ENCODE measurements at places on chromosomes 1 and 21.

GRCh38 chr1:41735631-41736260 is 183.0 kb downstream of the HIVEP3 start:
- DNase-seq, result no peak

DNA sequence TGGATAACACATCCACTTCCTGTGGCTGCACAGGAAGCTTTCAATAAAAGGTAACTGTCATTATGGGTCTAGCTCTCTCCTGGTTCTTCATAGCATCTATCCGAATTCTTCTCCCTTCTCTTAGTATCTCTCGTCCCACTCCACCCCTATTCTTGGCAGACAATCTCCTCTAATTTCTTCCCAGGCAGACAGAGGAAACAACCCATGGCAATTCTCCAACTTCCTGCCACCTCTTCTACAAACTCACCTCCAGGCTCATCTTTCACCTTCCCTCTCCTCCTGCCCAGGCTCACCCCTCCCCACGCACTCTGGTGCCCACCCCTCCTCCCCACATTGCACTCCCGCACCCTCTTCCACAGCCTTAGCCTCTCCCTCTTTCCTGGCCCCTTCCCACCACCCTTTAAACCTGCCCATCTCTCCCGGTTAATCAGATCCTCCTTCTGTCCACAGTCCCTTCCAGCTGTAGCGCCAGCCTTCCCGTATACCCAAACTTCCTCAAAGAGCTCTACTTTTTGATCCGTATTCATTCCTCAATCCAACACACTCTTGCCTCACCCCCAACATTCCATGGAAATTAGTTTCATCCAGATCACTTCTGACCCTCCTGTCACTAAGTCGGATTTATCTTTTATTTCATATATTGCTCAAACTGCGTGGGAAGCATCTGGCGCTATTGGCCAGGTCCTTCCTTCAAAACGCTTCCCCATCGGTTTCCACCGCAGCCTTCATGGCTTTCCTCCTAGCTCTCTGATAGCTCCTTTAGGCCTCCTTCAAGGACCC is 25.9 kb downstream of the SHISA4 start:
- no peak for DNase-seq

GRCh38 chr1:28156821-28157220 is 19.7 kb downstream of the PTAFR start:
- no peak for DNase-seq

- no peak for DNase-seq
Measured at GRCh38 chr1:25692560-25692959, 76.0 kb downstream of the MAN1C1 start.

DNA sequence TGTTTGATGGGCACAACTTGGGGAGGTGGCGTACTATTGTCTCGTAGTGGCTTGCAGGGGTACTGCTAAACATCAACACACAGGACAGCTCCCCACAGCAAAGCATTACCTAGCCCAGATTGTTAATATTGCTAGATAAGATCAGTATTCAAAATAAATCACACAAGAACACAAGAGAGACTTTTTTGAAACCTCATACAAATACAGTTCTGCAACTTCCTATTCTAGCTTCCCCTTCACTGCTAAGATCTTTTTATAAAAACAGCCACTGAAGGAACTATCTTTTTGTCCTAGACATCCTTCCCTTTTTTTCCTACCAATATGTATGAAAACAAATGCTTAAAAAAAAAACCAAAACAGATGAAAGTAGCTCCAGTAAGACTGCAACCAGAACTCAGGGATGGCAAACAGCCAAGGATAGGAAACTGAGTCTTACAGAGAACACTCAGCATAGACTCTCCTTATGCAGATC is 137.8 kb upstream of the KRTAP19-8 start:
- DNase-seq, result no peak

DNA sequence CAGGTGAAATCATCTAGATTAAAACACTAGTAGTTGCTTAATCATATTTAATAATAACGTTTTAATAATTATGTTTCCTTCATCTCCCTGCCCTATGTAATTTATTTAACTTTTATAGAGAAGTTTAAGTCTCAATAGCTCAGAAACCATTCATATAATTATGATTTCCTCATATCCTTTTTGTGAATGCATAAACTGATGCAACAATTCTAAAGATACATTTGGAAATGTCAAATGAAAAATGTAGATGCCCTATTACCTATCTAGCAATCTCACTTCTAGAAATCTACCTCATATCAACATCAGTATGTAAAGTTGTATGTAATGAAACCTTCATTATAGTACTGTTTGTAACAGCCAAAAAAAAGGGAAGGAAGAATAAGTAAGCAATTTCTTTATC is 10.5 kb downstream of the DRAM2 start:
- DNase-seq, result no peak

DNA sequence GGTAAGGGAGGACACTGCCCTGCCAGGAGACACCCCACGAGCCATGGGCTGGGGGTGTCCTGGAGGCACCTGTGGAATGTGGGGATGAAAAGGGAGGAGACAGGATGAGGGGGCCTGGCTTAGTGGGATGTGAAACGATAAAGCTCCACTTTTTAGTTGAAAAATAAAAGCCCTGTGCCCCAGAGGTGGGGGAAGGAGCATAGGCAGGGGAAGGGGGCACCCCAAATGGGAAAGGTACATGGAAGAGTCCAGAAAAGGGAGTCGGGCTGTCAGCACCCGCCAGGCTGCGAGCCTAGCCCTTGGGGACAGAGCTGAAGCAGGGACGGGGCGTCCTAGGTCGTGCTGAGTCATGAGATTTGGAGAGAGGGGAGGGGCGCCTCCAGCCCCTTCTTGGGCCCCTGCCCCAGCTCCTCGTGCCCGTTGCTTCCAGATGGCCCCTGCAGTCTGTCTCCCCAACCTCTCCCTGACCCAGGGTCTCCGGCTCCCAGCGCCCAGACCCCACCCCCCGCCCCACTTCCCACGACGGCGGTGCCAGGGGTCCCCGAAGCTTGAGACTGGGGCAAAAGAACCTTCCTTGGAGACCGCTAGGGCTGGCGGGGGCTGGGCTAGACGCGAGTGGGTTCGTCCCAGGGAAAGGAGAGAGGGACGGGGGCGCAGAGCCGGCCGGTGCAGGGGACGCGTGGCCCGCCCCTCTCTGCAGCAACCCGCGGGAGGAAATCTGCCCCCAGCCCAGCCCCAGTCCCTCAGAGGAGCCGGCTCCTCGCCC is 795 bp downstream of the SYT2 start:
- no peak for DNase-seq

DNA sequence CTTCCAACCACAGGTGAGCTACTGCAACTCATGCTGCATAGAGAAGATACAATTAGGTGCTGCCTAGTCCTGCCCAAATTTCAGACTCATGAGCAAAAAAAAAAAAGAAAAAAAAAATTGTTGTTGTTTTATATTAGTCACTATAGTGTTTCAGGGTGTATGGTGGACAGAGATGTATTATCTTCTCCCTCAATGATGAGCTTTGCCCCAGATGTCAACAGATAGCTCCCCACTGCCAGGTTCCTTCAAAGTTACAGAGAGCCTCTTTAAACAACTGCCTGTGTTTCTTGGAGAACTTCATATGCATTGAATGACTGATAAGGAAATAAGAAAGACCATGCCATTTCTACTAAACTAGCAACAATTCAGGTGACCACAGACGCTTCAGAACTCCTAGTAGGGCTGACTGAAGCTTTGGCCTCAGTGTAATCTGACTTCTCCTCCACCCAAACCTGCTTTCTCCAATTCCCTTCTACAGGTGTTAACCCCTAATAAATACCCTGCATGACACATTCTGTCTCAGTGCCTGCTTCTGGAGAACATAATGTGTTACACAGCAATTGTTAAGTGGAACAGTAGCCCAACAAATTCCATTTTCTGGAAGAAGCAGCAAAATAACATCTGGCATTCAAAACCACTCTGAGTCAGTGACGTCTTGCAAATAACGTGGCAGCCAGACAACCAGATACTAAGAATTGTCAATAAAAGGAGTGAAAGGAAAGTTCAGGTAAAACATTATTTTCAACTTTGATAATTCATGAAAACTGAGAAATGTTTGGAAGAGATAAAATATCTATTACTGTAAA is 147.7 kb downstream of the CDC42BPA start:
- DNase-seq, result no peak

DNA sequence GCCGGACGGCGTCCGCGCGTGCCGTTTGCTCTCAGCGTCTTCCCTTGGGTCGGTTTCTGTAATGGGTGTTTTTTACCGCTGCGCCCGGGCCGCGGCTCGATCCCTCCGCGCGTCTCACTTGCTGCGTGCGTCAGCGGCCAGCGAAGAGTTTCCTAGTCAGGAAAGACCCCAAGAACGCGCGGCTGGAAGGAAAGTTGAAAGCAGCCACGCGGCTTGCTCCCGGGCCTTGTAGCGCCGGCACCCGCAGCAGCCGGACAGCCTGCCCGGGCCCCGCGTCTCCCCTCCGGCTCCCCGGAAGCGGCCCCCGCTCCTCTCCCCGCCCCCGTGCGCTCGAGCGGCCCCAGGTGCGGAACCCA is 159.8 kb downstream of the RUNX1 start:
- DNase-seq, result peak; percentile 34

DNA sequence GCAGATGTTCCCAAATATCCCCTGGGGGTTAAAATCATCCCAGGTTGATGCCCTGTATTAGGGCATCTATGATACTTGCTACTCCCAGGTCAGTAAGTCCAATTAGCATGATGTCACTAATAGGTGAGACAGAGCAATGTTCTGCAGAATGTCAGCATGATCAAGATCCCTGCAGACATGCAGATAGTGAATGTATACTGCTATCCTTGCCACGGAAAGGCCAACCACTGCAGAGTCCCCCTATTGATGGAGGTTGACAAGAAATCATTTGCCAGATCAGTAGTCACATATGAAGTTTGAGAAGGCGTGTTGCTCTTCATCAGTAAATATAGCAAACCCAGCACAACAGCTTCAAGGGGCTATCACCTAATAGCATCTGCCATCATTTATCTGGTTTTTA is 97.4 kb downstream of the SETD4 start:
- no peak for DNase-seq

DNA sequence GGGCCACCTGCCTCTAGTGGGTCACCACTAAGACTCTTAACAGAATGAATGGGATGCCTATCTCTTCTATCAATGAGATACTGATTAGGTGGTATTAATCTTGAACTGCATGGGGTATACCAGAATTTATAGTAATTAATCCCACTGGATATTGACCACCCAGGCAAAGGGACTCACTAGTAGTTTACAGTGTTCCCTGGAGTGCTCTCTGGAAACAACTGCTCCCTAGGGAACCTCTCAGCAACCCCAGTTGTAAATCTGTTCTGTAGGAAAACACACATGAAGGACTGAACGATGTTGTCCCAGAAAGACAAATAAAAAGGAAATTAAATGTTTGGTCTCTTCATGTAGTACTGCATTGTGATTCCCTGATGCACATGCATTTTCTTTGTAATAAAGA is 430.5 kb downstream of the HLX start:
- no peak for DNase-seq

DNA sequence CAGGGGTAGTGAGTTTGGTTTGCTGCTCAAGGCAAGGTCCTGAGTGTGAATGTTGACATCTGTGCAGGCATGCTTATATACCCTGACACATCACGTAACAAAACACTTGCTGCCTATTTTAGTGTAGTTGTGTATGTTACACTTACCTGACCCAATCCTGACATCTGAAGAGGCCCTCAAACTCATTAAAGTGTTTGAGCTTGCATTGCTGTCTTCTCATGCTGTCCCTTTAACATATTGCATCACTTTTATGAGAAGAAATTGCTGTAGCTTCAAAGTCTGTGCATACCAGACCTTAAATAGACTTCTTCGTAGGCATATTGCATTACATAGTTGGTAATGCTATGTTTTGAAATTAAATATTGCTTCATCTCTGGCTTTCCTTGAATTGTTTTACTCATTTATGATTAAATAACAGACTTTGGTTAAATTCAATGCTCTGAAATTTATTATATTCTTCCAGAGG is at the start of gene KRTAP19-3:
Gene KRTAP19-3, minus strand, starts transcription at position 51 of the 466 bp plus-strand sequence. CDS start 56 bp downstream, outside the sequence.
- DNase-seq, result no peak

- no peak for DNase-seq
Measured at GRCh38 chr1:238991765-238992495, 394.4 kb upstream of the CHRM3 start.

DNA sequence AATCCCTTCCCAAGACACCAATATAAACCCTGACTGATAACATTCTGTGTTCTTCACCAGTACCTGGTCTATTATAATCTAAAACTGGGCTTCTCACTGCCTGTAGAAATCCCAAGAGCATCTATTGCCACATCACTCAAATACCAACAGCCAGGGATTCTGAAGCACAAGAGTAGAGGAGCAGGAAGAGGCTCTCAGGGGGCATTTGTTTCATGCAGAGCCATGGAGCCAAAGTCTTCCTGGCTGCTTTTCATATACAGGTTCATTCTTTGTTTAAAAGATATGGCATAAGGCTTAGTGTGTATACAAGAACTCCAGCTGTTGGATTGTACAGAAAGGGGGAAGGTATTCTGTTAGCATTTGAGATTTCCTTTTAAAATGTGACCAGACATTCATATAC is 38.2 kb upstream of the USH2A start:
- DNase-seq, result no peak

- DNase-seq, result no peak
Measured at GRCh38 chr1:19044471-19044870, 88.0 kb upstream of the IFFO2 start.

GRCh38 chr1:145891587-145892485 is 6.2 kb upstream of the ANKRD35 start:
- DNase-seq, result no peak

DNA sequence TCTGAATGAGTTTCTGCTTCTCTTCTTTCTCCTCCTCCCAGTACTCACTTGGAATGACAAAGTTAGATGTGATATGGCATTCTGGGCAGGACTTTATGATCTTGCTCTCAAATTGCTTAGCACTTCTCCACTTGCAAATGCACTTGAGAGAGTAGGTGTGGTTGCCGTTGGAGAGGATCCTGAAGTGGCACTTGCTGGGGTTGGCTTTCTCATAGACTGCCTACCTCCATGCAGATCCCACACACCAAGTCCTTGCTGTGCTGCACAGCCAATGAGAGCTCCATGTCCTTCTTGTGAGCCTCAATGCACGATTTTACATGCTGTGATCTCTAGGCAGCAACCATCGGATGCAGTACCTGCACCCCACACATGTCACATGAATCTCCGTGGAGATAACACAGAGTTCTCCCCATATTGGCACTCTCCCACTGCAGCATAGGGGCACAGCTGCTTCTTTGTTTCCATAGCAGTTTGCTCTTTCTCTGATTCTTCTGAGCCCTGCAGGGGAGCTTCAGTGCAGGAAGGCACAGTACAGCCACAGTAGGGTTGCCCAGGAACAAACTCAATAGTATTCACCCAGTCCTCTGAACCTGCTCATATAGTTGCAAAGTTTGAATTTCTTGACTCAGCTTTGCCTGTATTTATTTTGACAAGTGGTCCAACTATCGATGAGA is 45.2 kb downstream of the ZNF691 start:
- DNase-seq, result no peak

Data from stimulated activated CD8-positive, alpha-beta memory T cell treated with anti-CD3 and anti-CD28 coated beads, Interleukin-4, amount 100 ng/mL, for 4 hours (primary cell).